Right renal pelvis (tissue), 4 donors: ENCODE measurements at places on chromosomes 2 and 18. TPM values are rescaled to one million over a fixed set of nuclear protein-coding genes. Genes with fewer than 3 reads are reported as not detected.

Gene MERTK
- 24.6 TPM for polyA plus RNA-seq

Gene LOXHD1
- 1.2 TPM for polyA plus RNA-seq

Gene ALPG
- polyA plus RNA-seq, result not detected

Gene IL1RN
- polyA plus RNA-seq, result 8.2 TPM

Gene MEP1B
- polyA plus RNA-seq, result 0.05 TPM

Gene EVX2
- polyA plus RNA-seq, result 0.04 TPM

Gene LIPG
- 53.3 TPM for polyA plus RNA-seq

Gene CDH20
- polyA plus RNA-seq, result 3.1 TPM
